ENCODE measurements at places on chromosomes 5 and 9.

GRCh38 chr5:29796013-29796412 lies 1397.5 kb upstream of the CDH6 start:
- no peak for DNase-seq

GRCh38 chr9:102479191-102479590 lies 515.9 kb upstream of the CYLC2 start:
- DNase-seq: no peak

DNA sequence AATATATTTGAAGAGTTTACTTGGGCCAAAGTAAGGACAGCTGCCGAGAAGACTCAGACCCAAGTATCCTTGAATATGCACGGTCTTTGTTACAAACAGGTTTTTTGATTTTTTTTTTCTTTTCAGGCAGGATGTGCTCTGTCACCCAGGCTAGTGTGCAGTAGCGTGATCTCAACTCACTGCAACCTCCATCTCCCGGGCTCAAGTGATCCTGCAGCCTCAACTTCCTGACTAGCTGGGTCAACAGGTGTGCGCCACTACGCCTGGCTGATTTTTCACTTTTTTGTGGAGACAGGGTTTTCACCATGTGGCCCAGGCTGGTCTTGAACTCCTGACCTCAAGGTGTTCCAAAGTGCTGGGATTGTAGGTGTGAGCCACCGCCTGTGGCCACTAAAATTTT lies 27.4 kb downstream of the JMY start:
- DNase-seq: no peak

DNA sequence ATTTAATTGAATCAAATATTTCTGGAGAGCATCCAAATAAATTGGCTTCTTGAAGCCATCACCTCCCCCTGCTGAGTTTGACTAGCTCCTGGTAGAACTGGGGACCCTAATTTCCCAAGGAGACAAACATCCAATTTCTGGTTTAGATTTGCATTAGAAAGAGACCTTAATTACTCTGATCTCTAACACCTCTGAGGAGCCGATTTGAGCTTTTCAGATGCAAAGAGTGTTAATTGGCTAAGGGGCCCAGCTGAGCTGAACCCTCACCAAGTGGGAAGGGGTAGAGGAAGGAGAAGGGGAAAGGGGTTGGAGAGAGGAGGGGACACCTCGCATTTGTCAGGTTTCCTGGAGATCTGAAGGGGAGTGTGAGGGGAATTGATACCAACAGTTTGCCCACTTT lies 145.4 kb upstream of the SHB start:
- no peak for DNase-seq

DNA sequence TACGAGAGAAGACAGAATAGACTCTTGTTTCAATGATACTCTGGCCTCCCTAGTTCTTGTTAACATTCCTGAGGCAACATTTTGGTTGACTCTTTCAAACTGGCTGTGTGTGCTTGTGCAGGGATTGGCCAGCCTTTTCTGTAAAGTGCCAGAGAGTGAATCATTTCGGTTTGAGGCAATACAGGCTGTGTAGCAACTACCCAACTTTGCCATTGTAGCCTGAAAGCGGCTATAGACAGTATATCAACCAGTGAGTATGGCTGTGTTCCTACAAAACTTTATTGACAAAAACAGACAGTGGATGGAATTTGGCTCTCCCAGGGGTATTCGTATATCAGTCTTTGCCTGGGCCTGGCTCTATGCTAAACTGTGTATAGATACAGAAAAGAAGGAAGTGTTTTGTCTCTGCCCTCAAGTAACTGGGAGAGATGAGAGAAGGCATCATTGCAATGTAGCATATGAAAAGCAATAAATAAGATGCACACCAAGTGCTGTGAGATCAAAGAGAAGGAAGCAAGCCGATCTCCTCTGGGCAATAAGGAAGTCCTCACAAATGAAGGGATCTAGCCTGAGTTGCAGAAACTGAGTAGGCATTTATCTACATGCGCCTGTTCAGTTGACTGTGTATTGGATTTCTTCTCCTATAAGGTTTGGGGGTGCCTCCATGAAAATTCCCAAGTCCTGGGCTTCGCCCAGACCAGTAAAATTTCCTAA lies 568.0 kb upstream of the KLF4 start:
- no peak for DNase-seq

- DNase-seq: no peak
Measured at GRCh38 chr5:122155546-122155945, 26.2 kb downstream of the ZNF474 start.
